ENCODE measurements at places on chromosomes 16 and 17.

DNA sequence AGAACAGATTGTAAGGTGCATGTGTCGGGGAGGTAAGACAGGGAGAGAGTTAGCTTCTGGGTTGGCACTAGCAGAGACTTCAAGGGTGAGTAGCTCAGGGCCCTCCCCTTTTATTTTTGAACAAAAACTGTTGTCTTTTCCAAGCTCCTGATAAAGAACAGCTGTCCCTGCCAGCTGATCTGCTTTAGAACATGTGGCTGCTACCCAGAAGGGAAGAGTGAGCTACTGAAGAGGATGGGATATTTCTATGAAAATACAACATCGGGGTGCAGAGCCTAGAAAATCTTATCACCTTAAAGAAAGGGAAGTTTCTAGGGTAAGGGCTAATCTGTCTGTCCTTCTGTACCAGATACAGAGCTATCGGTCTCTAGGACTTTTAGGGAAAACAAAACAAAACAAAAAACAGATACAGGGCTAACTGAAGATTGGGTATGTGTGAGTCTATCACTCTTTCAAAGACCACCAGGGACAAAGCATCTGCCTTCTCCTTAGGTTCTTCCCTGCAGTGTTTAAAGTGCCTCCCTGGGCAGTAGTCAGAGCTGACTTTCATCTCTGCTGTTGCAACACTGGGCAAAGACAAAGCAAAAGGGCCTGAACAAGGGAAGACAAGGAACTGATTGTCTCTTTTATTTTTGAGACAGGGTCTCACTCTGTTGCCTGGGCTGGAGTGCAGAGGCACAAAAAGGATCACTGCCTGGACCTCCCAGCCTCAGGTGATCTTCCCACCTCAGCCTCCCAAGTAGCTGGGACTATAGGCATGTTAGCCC is 5.0 kb upstream of the DHRS13 start:
- peak; percentile 61 for DNase-seq

- peak; percentile 60 for DNase-seq
Observed at GRCh38 chr17:28494445-28495188, 11.5 kb upstream of the FOXN1 start.

- DNase-seq, result peak; percentile 1
Observed at GRCh38 chr17:69961501-69962145, 113.4 kb upstream of the KCNJ16 start.

GRCh38 chr17:80785477-80786178 is 206.0 kb upstream of the CHMP6 start:
- no peak for DNase-seq

DNA sequence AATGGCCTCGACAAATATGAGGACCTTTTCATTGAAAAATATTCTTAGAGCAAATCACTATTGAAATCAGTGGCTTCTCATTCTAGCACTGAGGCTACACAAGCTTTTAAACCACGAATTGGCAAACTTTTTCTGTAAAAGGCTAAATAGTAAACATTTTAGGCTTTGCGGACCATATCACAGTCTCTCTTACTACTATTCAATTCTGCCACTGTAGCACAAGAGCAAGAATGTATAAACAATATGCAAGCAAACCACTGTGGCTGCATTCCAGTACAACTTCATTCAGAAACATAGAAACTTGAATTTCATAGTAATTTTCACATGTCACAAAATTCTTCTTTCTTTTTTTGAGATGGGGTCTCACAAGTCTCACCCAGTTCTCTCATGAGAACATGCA is 49.1 kb downstream of the PHLPP2 start:
- no peak for DNase-seq

DNA sequence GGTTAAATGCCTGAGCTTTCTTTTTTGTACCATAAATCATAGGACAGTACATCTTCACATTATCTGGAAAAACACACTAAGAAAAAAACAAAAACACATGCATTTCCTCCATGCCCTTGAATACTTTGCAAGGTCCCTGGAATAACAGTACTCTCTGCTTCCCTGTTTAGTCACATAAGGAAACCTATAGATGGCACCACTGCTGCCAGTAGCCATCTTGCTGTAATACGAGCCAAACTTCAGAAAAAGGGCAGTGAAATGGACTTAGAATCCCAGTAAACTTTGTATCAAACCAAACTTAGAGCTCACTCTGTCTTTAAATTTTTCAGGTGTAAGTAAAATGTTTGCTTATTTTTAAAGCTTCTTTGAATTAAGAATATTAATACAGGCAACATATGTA is 435.5 kb downstream of the KCNJ2 start:
- no peak for DNase-seq

- no peak for DNase-seq
Observed at GRCh38 chr16:64892835-64893785, 228.8 kb downstream of the CDH11 start.

DNA sequence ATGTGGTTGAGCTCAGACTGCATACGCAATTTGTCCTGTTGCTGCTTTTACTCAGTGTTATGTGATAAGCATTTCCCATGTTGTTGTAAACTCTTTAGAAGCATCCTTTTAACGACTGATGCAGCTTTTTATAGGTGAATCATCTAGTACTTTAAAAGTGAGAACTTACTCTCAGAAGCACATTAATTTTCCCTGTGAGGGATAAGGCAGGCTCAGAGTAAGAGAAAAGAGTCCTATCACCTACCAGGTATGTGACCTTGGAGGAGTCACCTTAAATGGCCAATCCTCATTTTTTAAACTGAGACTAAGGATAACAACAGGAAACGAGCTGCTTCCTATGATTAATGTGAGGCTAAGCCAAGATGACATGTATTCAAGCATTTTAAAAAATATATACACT is 34.4 kb upstream of the GAN start:
- DNase-seq, result no peak

GRCh38 chr16:53950677-53951076 is 246.7 kb downstream of the FTO start:
- DNase-seq, result no peak

DNA sequence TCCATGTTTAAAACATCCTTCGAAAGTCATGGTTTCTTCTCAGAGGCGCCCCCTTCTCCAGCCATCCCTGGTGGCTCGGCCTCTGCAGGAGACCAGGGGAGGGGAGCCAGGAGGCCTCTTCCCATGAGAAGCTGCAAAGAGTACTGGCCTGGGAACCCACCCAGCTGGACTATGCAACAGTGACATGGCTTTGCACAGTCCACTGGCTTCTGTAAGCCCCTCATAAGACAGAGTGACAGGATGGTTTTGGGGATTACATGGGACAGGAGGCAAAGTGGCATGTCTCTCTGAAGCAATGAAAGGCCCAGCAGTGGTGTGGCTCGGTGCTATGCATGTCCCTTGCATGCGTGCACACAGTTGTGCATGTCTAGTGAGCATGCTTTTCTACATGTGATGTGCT is 99.5 kb downstream of the C16orf78 start:
- DNase-seq, result no peak

DNA sequence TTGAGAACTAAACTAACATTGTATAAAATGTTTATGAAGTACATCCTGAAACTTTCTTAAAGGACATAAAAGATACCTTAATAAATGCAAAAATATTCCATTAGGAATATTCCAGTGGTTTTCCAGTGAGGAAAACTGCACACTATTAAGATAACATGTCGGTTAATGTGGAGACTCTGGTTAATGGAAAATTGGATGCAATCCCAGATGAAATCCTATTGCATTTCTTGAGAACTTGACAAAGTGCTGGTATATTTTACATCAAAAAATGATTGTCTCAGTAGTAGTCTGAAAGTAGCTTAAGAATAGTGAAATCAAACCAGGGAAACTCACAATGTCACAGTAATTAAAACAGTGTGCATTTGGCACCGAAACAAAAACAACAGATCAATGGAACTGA is 202.5 kb upstream of the MON1B start:
- DNase-seq, result no peak

- DNase-seq, result no peak
Observed at GRCh38 chr16:8572063-8572918, 18.0 kb downstream of the TMEM114 start.

GRCh38 chr17:42407289-42407836 is 15.7 kb downstream of the CAVIN1 start:
- peak; percentile 63 for DNase-seq

DNA sequence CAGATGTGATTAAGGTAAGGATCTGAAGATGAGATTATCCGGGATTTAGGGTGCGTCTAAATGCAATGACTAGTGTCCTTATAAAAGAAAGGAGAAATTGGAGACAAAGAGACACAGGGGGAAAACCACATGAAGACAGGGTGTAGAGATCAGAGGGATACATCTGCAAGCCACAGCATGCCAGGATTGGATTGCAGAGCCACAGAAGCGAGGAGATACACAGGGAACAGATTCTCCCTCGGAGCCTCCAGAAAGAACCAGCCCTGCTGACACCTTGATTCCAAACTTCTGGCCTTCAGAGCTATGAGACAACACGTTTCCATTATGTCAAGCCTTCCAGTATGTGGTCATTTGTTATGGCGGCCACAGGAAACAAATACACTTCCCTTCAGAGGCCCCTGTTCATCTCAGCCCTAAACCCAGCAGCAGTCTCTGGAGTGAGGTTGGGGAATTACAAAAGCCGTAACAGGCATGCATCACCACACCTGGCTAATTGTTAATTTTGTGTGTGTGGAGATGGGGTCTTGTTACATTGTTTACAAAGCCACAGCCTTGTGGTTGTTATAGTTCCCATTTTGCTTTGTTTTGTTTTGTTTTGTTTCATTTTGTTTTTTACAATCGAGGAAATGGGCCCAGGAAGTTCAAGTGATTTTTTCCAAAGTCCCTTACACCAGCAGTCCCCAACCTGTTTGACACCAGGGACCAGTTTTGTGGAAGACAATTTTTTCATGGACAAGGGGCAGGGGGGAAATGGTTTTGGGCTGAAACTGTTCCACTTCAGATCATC is 51.6 kb upstream of the LYRM9 start:
- DNase-seq, result no peak

GRCh38 chr17:80111702-80112470 is 10.5 kb downstream of the GAA start:
- no peak for DNase-seq

DNA sequence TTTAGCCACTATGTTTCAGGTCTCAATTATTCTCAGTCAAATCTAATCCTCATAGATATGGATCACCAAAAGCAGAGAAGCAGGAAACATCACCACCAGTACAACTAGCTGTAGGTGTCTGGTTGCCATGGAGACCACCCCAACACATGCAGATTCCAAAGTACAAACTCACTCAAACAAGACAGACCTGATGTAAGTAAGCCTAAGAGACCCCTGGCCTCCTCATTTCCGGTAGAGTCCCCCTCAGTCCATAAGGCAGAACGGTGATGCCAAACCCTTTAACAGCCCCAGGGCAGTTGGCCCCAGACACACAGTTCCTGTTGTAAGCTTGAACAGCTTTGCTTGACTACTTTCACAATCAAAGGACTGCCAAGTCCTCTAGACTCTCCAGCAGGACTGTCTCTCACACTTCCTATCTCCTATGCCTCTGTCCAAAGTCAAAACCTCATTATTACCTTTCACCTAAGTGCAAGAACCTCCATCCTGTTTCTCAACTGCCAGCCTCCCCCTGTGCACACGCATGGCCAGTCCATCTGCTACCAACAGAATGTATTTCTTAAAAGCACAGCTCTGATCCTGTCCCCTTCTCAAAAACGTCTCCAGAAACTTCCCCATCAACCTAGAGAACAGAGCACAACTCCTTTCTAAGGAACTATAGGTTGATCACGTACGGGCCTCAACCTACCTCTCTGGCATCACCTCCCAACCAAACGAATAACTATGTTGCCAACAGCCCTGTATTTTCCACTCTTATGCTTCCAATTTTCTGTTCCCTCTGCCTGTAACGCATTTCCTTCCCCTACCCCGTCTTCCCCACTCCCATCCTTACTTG is 23.9 kb downstream of the SLC39A11 start:
- DNase-seq, result no peak

DNA sequence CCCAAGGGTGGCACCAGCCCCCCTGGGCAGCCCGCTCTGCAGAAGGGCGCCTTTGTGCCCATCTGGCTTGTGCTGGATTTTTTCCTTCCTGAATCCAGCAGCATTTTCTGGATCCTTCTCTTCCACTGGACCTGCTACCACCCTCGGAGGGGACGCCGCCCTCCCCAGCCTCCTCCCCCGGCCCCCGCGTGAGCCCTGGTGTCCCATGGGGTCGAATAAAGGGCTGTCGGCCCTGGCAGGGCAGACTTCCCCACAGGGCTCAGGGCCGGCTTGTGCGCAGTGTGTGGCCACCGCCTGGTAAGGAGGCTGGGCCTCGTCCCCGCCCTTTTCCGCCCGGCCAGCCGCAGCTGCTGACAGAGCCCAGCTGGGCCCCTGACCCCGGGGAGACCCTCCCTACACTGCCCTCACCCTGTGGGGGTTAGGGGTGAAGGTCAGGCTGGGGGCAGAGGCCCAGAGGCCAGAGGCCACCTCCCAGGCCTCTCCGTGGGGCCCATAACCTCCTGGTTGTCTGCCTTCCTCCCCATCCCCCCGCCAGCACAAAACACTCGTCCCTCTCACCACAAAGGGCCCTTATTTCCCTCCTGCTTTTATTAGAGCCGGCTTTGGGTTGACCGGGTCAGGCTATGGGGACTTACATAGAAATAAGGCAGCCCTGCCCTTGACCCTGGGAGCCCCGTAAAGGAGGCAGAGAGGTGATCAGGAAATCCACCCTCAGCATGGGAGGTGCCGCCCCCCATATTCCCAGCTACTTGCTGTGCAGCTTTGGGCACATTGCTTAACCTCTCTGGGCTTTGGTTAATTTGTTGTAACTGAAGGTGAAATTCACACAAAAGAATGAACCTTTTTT is 179.3 kb upstream of the CIBAR2 start:
- peak; percentile 28 for DNase-seq

DNA sequence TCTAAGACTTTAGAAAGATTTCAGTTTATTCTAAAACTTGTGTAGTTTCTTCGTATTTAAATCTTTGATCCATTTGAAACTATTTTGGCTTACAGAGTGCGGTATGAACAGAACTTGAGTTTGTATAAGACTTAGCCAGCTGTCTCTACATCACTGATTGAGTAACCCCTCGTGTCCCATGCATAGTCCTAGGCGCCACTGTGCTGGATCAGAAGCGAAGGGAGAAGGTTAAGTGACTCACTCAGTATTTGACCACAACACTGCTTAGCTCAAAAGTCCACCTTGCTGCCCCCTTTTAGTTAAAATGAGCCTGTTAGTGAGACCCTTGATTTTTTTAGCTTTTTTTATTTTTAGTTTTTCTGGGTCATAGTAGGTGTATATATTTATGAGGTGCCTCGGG is 28.4 kb downstream of the CD300LB start:
- DNase-seq, result no peak

GRCh38 chr17:61955619-61956018 is 27.8 kb upstream of the INTS2 start:
- no peak for DNase-seq

DNA sequence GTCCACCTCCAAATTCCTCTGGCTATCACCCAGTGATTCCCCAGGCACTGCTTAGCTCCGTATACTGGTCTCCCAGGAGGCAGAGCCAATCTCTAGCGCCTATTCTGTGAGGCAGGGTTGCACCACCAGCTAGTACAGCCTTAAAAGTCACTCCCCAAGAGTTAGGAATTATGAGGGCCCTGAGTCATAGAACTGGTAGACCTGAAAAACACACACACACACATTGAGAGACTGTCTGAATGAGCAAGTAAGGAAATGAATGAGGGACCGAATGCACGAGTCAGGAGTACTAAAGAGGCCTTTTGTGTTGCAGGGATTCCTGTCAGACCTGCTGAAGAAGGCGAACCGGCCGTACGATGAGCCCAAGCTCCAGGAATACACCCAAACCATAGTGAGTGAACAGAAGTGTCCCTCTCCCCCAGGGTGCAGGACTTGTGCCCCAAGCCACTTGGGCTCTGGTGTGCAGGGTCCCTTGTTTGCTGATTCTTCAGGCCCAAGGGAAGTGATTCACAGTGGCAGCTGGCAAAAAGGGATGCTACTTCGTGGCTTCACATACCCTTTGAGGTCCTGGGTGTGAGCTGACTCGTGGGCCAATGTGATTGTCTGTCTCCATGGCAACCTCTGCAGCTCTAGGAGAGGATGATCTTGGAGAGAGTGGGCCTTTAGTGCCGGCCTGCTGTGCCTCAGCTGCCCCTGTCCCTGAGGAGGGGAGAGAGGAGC is 24.7 kb downstream of the CALB2 start:
- DNase-seq, result no peak
